HFFc6 (cell line): ENCODE measurements at places on chromosomes 2 and 18.
A peak's percentile ranks its signal among the peaks of the same experiment; 100 is the strongest.

DNA sequence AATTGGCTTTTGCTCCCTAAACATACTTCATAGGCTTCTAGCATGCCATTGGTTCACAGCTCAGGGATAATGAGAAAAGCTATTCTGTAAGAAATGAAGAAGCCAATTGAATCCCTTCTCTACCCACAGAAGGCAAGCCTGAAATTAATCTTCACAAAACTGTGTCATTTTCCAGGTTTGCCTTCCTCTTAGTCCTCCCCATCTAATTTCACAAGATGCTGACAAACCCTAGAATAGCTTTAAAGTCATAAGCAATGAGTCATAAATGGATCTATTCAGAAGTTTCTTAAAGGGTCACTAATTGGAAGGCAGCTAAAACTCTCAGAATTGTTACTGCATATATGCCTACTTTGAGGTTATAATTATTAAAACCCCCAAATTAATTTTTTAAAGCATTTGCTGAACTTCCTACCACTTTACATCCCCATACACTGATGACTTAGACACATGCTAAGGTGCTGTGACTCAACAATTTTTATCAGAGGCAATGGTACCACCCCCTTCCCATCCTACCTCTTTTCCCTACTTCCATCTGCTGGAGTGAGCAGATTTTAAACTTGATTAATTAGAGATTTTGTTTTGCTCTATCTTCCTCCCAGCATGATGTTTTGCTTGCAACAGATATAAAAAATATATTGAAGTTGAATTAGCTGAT is 51.3 kb upstream of the NABP1 start:
- DNase-seq: peak; percentile 69

DNA sequence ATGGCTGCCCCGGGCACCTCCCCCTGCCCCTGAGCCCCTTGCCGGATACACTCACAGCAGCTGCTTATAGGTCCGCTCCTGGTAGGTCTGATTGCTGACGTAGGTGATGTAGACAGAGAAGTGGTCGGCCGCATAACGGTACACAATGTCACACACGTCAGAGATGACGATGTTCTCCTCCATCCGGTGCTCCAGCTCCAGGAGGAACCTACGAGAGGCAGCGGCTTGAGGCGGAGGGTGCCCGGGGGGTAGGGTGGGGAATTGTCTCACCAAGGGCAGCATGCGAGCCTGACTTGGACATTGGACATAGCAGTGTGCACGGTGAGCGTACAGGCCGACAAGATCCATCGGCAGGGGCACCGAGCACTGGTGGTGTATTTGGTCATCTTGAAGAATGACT is 22.8 kb downstream of the SNORC start:
- DNase-seq: no peak

GRCh38 chr2:106701203-106702022 is 184.6 kb downstream of the ST6GAL2 start:
- DNase-seq: no peak

GRCh38 chr2:177306550-177306949 is 42.0 kb upstream of the NFE2L2 start:
- DNase-seq: no peak

- no peak for DNase-seq
These were observed 60.9 kb downstream of the ZFP36L2 start for GRCh38 chr2:43165378-43166069.

- no peak for DNase-seq
These were observed 445.1 kb upstream of the TRIB2 start for GRCh38 chr2:12271589-12271984.

GRCh38 chr18:48771641-48772375 is 179.0 kb downstream of the SMAD7 start:
- DNase-seq: no peak

GRCh38 chr2:186629250-186629996 is 39.6 kb downstream of the ITGAV start:
- DNase-seq: no peak

DNA sequence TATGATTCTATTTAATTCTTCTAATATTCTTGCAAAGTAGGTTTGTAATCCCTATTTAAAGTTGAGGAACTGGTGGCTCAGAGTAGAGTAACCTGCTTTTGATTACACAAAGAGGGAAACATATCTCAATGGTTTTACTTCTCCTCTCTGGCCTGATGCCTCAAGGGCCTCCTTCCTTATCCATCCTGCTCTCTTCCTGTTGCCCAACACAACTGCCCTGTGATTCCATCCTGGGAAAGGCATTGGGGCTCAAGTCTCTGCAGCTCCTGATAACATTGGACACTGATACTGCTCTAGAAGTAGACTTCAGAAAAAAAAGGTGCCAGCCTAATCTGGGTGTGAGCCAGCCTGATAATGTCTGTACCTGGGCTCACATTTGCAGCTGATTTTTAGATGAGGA is 75.8 kb downstream of the RDH14 start:
- DNase-seq: no peak
